NCI-H1092 (cell line): ENCODE measurements at places on chromosomes 4 and X.

DNA sequence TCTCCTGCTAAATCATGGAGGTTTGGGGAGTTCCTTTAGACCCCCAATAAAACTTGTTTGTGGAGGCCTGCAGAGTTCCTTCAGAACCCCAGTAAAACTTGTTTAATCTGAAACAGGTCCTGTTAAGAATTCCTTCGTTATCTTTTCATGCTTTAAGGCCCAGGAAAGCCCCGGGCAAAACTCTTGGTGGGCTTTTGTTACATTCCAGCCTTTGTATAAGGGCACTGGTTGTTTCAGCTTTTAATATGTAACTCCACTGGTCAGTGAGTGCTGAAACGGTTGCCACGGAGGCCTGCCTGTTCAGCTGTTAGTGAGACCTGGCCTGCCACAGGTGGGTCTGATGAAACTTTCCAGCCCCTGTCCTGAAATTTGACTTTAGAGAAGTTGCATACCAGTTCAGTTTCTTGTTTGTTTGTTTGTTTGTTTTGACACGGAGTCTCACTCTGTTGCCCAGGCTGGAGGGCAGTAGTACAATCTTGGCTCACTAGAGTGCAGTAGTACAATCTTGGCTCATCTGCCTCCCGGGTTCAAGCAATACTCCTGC, 12.4 kb upstream of the DHRSX start:
- DNase-seq, result no peak

- DNase-seq, result no peak
These were observed 27.6 kb downstream of the C4orf50 start for GRCh38 chr4:5990446-5991160.

DNA sequence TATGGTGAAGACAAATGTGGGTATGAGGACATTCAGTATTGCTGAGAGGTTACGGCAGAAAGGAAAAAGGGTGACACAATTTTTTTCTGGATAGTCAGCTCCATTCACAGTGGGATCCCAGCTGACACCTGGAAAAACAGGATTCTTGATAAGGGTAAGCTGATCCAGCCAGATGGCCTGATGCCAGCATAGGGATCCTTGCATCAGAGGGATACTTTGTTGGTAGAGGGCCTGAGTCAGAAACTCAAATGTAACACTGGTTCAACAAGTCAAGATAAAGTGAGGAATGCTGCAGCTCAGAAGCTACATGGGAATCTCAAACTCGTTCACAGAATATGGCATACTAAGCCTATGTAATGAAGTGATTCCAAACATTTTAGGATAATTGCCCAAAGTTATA, 726.7 kb downstream of the C4orf33 start:
- DNase-seq, result peak; percentile 2

DNA sequence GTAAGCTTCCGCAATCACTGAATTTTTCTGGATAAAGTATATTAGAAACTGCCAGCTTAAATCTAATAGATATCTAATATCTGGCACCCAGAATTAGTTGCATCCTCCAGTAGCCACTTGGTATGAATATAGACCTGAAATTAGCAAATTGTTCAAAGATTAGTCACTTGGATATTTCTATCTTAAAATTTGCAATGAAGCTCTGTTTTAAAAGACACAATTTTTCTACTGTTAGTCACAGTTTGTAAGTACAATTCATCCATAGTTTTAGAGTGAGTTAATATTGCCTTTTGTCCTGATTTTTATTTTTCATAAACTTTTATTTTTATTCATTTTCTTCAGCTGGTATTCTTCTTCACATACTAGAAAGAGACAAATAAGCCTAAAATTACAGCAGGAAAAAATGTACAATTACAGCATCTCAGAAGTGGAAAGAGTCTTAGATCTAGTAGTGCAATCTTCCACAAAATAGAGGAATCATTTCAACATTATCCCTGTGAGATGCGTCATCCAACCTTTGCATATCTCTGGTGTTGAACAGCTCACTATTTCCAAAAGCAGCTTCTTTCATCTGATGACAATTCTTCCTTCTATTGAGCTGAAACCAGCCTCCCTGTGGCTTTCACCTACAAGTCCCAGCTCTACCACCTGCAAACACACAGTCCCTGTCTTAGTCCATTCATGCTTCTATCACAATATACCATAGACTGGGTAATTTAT, 190.0 kb upstream of the AR start:
- no peak for DNase-seq

DNA sequence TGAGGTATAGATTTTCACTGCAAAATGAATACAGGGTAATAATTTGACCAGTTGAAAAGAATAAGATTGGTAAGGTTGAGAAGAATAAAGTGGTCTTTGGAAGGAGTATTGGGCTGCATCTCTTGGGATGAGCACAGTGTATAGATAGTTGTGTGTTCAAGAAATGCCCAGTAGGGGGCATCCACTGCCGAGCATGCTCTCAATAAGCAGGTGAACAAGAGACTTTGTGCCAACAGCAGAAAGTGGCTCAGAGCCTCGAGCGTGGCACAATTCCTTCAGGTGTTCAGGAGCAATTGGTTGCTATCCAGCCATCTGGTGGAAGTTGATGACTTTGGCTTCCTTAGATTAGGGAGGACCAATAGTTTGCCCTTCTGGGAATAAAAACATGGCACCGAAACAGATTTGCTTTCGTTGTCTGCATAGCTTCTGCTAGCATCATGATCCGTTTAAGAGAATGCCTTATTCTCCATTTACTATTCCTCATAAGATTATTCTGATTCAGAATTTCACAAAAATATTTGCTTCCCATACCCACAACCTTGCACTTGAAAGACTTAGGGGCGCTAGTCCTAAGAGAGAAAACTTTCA, 258.1 kb upstream of the NEIL3 start:
- DNase-seq, result no peak

DNA sequence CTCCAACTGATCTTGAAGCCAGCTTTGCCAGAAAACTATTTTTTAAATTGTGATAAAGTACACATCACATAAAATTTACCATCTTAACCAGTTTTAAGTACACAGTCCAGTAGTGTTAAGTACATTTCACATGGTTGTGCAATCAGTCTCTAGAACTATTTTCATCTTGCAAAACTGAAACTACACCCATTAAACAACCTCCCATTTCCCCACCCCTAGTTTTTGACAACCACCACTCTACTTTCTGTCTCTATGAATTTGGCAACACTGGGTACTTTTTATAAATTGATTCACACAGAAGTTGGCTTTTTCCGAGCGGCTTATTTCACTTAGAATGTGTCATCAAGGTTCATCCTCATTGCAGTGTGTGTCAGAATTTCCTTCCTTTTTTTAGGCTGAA, 31.0 kb downstream of the TRPC5 start:
- DNase-seq, result no peak
